ENCODE measurements at places on chromosomes 11 and 22.
A peak's percentile ranks its signal among the peaks of the same experiment; 100 is the strongest.

DNA sequence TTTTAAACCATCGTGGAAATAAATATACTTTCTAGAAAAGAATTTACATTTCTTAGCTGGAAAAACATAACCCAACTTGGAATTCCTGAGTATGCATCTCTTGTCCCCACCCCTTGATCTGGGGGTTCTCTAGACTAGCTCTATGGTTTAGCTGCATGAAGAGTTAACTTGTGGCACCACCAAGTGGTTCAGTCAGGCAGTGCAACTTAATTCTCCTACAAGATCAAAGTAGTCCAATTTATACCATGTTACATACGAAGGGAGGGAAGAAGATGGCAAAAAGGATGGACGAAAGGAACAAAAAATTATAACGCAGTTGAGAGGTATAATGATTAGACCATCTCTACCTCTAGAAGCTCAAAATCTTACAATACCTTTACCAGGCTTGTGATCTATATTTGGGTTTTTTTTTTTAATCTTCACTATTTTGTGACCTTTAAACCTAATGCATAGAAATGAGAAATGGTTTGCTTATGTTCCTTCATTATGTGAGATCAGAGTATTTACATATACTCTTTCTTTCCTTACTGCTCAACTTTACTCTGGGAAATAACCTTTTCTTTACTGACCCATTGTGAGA, 28.5 kb upstream of the ALKBH3 start:
- DNase-seq = peak; percentile 74

- peak; percentile 63 for DNase-seq
Measured at GRCh38 chr11:65919573-65920371, 546 bp downstream of the DRAP1 start.

DNA sequence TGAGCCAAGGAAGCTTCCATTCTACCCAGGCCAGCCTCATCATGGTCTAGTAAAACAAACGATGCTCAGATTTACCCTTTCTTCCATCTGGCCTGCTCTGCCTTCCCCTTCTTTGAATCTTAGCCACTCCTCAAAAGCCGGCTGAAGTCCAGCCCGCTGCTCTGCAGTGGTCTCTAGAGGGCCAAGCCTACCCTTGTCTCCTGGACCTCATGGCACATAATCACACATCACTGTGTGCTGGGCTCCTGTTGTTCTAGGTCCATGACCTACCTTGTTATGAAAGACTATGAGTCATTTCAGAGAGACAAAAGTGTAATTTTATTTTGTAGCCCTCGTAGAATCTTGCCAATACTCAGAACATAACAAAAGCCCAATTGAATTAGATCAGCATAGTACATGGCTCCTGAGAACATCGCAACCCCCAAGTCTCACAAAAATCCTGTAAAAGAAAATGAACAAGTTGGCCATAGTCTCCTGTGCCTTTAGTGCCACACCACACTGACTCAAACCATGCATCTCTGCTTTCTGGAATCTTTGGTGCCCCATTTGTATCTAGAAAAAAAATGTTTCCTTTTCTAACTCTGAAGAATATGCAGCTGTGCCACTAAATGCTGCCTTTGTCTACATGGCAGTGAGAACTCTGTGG, 192.7 kb downstream of the OPCML start:
- no peak for DNase-seq

DNA sequence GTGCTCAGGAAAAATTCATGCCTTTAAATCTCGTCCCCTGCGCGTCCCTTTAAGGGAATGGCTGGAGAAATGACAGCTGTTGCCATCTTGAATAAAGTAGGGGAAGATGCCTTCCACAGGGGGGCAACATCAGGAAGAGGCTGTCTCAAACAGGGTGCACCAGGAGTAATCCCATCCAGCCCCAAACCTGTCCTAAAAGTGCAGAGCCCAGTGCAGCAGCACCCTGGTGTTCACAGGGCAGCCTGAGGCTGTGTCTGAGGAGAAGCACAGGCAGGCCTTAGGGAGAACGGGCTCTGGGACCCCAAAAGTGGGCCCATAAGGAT, 10.8 kb upstream of the C11orf96 start:
- DNase-seq = no peak

DNA sequence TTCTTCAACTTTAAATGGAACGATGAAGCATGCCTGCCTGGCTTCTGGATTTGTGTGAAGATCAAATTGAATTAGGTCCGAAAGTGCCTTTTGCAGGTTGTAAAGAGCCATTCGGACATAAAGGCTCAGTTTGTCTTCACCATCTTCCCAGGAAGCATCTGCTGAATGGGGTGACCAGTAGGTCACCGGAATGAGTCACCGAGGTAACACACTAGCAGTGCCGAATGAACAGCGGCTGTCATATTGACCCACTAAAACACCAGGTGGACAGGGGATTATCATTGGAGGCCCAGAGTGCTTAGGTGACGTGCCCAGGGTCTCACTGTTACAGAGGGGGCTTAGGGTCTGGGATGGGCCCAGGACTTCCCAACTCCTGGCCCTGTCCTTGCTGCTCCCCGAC, 43.1 kb upstream of the MYH9 start:
- no peak for DNase-seq

DNA sequence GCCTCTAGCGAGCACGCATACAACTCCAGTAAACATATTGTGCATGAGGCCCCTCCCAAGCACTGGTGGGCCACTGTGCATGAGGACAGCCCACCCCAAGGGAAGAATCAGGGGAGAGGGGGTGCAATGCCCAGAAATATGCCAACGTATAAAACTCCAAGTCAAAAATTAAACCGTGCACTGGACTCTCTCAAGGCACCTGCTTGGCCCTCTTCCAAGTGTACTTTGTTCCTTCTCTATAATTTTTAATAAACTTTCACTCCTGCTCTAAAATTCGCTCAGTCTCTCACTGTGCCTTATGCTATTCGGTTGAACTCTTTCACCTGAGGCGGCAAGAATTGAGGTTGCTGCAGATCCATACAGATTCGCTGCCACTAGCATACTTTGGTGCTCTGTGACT, 465.3 kb upstream of the TENM4 start:
- no peak for DNase-seq

- no peak for DNase-seq
Measured at GRCh38 chr11:19878520-19878919, 165.9 kb downstream of the NAV2 start.

- no peak for DNase-seq
Measured at GRCh38 chr11:122126024-122126688, 10.1 kb upstream of the BLID start.

DNA sequence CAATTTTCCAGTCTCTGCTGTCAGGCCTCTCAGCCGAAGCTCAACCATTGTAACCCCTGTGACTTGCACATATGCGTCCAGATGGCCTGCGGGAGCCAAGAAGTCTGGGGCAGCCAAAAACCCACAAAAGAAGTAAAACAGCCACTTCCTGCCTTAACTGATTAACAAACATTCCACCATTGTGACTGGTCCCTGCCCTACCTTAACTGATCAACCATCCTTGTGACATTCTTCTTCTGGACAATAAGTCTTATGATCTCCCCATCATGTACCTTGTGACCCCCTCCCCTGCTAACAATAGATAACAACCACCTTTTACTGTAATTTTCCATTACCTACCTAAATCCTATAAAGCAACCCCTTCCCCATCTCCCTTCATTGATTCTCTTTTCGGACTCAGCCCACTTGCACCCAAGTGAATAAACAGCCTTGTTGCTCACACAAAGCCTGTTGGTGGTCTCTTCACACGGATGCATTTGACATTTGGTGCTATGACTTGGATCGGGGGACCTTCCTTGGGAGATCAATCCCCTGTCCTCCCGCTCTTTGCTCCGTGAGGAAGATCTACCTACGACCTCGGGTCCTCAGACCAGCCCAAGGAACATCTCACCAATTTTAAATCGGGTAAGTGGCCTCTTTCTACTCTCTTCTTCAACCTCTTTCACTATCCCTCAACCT, 1.3 kb upstream of the NDUFC2 start:
- no peak for DNase-seq

DNA sequence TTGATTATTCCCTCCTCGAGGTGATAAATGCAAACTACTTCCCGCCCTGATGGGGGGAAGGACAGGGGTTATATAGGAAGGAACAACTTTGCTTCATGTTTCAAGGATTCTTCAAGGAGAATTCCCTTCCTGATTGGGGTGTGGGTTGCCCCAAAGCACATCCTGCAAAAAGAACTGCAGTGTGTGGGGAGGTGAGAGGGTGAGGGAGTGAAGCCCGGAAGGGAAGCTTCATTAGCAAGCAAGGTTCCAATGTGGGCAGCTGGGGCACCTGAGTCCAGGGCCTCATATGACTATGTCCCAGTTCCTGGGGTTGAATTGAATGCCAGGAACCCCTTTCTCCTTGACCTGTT, 326.0 kb downstream of the MN1 start:
- no peak for DNase-seq

DNA sequence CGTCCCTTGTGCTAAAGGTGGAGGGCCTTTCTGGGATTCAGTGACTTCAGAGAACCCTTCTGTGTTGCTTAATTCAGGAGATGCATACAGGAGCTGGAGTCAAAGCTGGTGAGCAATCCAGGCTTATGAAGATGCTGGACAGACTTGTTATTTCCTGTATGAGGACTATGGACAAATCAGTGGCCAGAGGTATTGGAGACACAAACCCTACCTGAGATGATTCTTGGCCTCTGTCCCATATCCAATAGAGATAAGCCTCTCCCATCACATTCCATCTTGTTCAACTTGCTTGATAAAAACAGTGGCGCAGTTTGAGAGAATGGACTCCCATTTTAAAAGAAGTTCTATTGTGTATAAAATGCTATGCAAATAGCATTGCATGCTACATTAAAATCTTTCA, at the start of gene MRGPRX1:
TSS of gene MRGPRX1 (minus strand) at position 101 of the 400 bp plus-strand sequence. CDS start 4,630 bp downstream, outside the sequence.
- DNase-seq = no peak

GRCh38 chr22:23216461-23217170, 36.3 kb downstream of the BCR start:
- peak; percentile 65 for DNase-seq

GRCh38 chr11:128909438-128910125, 18.4 kb downstream of the KCNJ5 start:
- DNase-seq = no peak

- no peak for DNase-seq
Measured at GRCh38 chr11:45896422-45896984, 10.6 kb downstream of the FREY1 start.

- no peak for DNase-seq
Measured at GRCh38 chr11:122486793-122487495, 168.6 kb upstream of the UBASH3B start.

GRCh38 chr11:110960167-110960566, 247.9 kb upstream of the ARHGAP20 start:
- DNase-seq = no peak

DNA sequence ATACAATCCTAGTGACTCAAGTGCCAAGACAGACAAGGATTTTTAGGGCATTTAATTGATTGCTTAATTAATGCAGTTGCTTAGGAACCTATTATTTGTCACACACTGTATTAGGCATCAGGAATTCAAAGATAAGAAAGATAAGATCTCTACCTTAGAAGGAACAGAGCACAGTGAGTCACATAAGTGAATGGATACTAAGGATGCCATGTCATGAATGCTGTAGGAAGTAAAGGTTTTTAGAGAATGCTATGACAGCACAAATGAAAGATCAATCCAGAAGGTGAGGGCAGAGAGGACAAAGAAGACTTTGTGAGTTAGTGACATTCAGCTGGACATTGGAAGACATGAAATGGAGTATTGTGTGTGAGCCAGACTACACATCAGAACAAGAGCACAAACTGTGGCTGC, 147.9 kb upstream of the DDI1 start:
- DNase-seq = no peak

All from activated CD4-positive, alpha-beta T cell treated with anti-CD3 and anti-CD28 coated beads, Interleukin-2, amount 10 ng/mL, durations not matched to agents 7 days and 5 days (primary cell).